Caki2 (cell line): ENCODE measurements at places on chromosomes 3 and 15. TPM values are rescaled to one million over a fixed set of nuclear protein-coding genes. Genes with fewer than 3 reads are reported as not detected.

The CNTN6 gene
- total RNA-seq: 0.12 and 0.34 TPM in 2 replicates

The IL20RB gene
- total RNA-seq: 1.0 and 2.8 TPM in 2 replicates

The RTP3 gene
- total RNA-seq: not detected in 2 replicates

The TBC1D21 gene
- not detected in 2 replicates for total RNA-seq

The CHRM5 gene
- not detected in 2 replicates for total RNA-seq

The PIGZ gene
- total RNA-seq: 0.10 and 12.7 TPM in 2 replicates
